ENCODE measurements at places on chromosomes 5 and 9. TPM values are rescaled to one million over a fixed set of nuclear protein-coding genes. Genes with fewer than 3 reads are reported as not detected.

DNA sequence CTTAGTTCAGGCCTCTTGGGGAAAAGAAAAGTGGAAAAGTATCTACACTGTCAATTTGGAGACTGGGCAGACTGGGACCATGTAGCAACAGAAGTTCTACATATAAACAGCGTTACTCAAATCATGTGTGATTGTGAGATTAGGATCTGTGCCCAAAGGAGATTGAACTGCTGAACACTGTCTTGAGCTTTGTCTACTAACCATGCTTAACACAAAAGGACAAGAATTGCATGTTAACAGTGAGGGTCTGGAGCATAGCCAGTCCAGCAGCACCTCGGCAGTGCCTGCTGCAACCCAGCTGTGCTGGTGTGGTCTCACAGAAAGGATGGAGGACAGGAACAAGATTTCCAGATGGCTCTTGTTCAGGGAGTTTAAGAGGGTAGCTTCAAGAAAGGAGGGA lies 5.7 kb downstream of the PAM start:
- H3K27ac ChIP-seq, result no peak overlapping the region
- H3K4me1 ChIP-seq, result peaks cover 4% of the 10 kb centered on the region
- H3K27me3 ChIP-seq, result no peaks in the 10 kb centered on the region
- no peaks in the 10 kb centered on the region for H3K36me3 ChIP-seq

GRCh38 chr5:6175172-6175854 lies 203.0 kb downstream of the MED10 start:
- H3K27me3 ChIP-seq, result no peaks in the 10 kb centered on the region
- no peak overlapping the region for H3K27ac ChIP-seq
- H3K36me3 ChIP-seq, result no peaks in the 10 kb centered on the region
- H3K4me1 ChIP-seq, result no peaks in the 10 kb centered on the region
- DNase-seq, result no peak

DNA sequence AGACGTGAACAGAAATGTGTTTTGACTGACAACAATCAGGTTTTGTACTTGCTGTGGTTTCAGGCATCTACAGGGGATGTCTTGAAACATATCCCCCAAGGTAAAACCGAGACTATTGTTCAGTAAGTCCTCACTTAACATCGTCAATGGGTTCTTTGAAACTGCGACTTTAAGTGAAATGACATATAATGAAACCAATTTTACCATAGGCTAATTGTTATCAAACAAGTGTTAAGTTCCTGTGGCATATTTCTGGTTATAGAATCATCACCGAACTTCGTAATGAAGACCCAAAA lies 16.4 kb upstream of the OMD start:
- no peaks in the 10 kb centered on the region for H3K36me3 ChIP-seq
- no peak for DNase-seq
- no peak overlapping the region for H3K4me3 ChIP-seq
- H3K27ac ChIP-seq, result no peak overlapping the region
- no peaks in the 10 kb centered on the region for H3K4me1 ChIP-seq

DNA sequence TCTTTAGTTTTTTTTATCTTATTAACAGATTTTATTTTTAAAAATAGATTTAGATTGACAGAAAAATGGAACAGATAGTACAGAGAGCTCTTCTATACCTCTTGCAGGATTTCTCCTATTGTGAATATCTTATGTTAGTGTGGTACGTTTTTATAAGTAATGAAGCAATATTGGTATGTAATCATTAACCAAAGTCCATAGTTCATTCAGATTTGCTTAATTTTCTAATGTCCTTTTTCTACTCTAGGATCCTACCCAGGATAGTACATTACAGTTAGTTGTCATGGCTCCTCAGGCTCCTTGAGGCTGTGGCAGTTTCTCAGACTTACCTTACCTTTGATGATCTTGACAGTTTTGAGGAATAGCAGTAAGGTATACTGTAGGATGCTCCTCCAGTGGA lies 30.4 kb downstream of the PPP2R2B start:
- H3K4me3 ChIP-seq, result no peak overlapping the region
- H3K36me3 ChIP-seq, result no peaks in the 10 kb centered on the region
- no peak for DNase-seq

Gene BRD8
- 37.1 TPM for total RNA-seq

Gene PCDHB3
- 1.8 TPM for total RNA-seq

Data from muscle of leg (tissue), 16 donors.